CD4-positive, alpha-beta T cell treated with Interleukin-10 for 1 hour (primary cell): ENCODE measurements at places on chromosomes 4 and X.

DNA sequence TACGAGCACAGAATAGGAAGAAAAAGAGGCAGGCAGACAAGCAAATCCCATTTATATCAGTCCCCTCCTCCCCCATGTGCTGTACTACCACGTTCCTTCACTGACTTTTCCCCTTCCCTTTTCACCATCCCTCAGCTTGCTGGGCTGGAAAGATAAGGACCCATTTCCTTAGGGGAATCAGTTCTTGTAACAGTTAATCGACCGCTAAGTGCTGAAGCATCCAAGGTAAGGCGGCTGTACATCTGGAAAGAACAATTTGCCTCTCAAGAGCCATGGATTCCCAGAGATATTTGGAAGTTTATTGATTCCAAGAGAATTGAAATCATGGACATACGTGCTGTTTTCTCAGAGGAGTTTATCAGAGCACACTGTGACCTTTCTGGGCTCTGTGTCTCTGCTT is 1688.0 kb downstream of the STIM2 start:
- DNase-seq, result no peak

GRCh38 chrX:21865436-21865835 is 9.6 kb downstream of the YY2 start:
- DNase-seq, result no peak

DNA sequence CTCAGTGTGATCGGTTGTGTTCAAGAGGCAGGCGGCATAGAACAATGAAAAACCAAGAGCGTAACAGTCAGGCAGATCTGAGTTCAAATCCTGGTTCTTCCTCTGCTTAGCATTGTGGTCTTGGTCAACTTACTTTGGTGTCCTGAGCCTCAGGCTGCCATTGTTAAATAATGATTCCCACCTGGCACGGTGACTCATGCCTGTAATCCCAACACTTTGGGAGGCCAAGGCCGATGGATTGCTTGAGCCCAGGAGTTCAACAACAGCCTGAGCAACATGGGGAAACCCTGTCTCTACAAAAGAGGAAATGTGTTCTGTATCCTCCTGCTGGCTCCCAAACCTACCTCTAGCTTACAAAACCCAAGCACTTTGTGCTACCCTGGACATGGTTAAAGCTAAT is 129.0 kb upstream of the STX18 start:
- no peak for DNase-seq

- no peak for DNase-seq
Observed at GRCh38 chrX:84737471-84737871, 235.2 kb upstream of the HDX start.

DNA sequence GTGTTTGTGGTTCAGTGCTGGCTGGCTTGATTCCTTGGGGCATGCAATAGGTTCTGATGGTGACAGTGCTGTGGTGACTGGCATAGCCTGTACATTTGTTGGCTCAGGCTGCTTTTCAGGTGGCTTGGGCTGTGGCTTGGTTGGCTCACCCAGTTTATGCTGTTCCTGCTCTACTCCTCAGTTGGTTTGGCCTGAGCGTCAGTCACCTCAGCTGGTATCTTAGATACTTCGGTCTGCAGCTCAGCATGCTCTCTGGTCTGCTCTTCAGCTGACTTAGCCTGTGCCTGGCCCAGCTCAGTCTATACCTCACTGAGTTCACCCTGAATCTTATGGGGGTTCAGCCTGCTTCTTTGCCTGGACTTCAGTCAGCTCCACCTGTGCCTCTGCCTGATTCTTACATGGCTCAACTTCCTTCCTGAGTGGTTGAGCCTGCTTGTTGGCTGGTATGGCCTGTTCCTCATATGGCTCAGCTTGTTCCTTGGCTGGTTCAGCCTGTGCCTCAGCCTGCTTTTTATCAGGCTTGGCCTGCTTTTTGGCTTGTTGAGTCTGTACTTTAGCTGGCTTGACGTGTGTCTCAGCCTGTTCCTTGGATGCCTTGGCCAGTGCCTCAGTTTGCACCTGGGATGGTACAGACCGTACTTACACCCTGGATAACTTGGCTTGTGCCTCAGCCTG is 170.6 kb downstream of the MSN start:
- no peak for DNase-seq

DNA sequence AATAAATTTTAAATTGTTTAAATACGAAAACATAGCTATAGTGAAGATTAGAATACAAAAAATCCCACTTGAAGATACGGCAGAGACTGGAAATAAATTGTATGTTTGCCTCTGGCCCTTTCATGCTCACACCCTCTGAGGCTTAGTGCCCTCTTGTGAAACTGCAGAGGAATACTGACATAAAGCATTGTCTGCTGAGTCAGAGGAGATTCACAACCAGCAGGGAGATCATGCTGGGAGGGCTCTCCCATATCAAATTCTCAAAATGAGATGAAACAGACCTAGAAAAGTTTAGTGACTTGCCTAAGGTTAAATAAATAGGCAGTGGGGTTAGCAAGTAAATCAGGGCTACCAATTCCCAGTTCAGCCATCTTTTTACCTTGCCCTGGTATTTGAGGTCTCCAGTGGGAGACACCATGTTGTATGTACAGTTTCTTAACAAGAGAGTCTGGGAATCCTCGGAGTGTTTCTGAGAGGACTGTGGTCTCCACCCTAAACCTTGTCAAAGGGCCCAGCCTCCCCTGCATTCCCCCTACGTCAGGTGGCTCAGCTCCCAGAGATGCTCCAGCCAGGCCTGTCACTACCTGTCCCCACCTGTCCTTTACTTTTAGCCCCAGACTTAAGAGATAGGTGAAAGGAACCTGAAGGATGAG is 581.4 kb upstream of the DIPK2B start:
- no peak for DNase-seq

GRCh38 chr4:82903737-82904136 is 3.2 kb downstream of the THAP9 start:
- no peak for DNase-seq
